ENCODE measurements at places on chromosomes 6 and 20. TPM values are rescaled to one million over a fixed set of nuclear protein-coding genes. Genes with fewer than 3 reads are reported as not detected.

The BEND3 gene
- total RNA-seq: 4.7 TPM

The PDYN gene
- not detected for total RNA-seq

The MRPS26 gene
- 46.7 TPM for total RNA-seq

The TINAG gene
- not detected for total RNA-seq

The CTSZ gene
- 39.6 TPM for total RNA-seq

The ABHD16B gene
- not detected for total RNA-seq

The SLC24A3 gene
- not detected for total RNA-seq

The SIRPD gene
- total RNA-seq: not detected

Data from activated CD8-positive, alpha-beta memory T cell treated with anti-CD3 and anti-CD28 coated beads, Interleukin-2, amount 10 ng/mL, durations not matched to agents 7 days and 5 days (primary cell).